ENCODE measurements at places on chromosomes 13 and 19.

GRCh38 chr13:106996867-106997618 lies 429.1 kb upstream of the ARGLU1 start:
- DNase-seq, result no peak

DNA sequence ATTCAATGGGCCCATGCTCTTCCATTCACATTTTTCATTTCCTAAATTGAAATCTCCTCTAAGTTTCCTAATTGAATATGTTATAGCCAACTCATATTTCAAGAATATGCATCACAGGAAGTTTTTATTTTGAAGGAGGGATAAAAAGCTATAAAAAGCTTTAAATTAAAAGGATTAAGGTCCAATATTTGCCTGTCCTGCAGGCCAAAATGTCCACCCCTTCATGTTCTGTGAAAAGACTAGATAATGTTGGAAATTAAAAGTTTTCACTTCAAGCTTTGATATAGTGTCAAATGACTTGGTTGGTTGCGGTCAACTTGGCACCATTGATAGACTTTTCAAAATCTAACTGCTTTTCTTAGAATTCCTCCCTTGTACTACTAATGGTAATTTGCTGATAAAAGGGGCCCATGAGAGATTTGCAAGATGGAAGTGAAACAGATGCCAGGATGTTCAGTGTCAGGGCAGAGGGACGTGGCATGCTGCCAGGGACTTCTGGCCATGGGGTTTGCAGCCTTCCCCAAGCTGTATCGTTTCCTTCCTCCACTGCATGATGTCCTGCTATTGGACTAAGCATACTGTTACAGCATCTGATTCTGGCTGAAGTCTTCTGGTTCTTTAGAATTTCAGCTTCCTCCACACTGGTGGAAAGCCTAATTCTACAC lies 547.3 kb upstream of the MIR17HG start:
- no peak for DNase-seq

GRCh38 chr19:6233827-6234511 lies 45.8 kb downstream of the MLLT1 start:
- DNase-seq, result no peak

GRCh38 chr13:39766464-39767158 lies 111.1 kb downstream of the COG6 start:
- DNase-seq, result no peak

DNA sequence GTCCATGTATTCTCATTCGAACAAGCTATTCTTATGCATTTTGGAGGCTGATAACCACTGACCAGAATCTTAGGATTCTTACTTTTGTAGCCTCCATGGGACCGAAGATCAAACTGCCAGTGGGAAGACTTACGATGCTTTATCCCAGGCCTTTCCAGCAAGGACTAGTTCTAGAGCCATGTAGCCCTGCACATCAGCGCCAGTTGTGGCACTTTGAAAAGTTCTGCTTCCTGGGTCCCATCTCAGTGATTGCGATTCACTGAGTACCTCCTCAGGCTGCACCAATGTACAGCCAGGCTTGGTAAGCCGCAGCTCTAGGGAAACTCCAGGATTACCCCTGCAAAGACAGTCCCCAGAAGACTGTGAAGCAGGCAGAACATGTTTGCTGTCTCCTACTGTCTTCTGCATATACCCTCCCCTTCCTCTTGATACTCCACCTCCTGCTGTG lies 18.9 kb upstream of the ENOX1 start:
- no peak for DNase-seq

Measured in activated T-cell treated with anti-CD3 and anti-CD28 coated beads for 4 hours (primary cell).